ENCODE measurements at places on chromosomes 16 and 17.

- DNase-seq, result no peak
Measured at GRCh38 chr16:49355933-49356665, 17.5 kb upstream of the C16orf78 start.

- DNase-seq, result no peak
Measured at GRCh38 chr16:57645691-57646387, 17.4 kb downstream of the ADGRG1 start.

DNA sequence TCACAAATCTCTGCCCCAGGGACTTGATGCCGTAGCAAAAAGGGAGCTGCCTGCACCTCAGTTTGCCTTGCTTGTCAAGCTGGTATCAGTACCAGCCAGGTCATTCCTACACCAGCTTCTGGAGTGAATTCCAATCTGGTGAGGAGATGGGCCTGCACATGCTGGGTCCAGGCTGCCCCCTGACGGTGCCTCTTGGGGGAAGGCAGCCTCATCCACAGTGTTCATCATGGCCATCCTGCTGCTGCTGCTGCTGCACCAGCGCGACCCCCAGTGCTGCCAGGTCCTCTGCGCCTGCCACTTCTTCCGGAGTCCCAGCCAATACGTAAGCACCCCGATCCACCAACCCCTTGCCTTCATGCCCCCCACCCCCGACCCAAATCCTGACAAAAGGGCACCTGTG is 8.3 kb downstream of the MRPL27 start:
- no peak for DNase-seq

DNA sequence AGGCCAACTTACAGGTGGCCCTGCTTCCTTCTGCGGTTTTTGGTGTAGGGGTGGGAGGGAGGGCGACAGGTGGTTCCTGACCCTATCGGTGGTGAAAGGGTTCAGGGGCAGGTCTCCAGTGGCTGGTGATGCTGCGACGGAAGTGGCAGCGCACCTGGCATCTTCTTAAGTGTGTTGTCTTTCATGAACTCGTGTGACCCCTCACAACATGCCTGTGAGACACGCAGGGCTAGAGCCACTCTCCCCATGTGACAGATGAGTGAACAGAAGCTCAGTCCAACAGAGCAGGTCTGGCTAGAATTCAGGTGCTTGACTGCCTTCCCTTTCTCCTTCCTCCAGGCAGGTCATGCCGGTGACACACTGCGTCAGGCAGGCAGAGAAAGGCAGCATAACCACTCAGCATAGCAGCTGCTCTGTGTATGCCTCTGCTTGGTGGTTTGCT is 8.0 kb downstream of the TNFAIP1 start:
- DNase-seq, result no peak

DNA sequence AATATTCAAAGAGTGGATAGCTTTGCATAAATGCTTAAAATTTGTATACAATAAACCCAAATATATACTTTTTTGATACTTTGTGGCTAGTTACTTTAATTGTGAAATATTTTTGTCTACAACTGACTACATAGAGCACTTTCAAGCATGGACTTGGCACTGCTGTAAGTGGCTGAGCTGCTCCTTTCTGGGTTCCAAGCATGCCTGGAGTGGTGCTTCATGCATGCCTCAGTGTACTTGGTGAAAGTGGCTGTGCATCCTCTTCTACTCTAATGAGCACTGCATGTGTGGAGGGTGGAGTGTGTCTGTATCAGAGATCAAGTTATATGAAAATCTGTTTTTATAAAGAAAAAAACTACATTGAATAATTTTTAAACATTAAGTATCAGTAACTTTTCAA is 94.1 kb downstream of the OMG start:
- DNase-seq, result no peak

- no peak for DNase-seq
Measured at GRCh38 chr17:58275417-58275816, 5.3 kb downstream of the MPO start.

- DNase-seq, result no peak
Measured at GRCh38 chr16:57889960-57890751, 80.8 kb downstream of the CNGB1 start.

- no peak for DNase-seq
Measured at GRCh38 chr17:61232871-61233270, 166.8 kb upstream of the TBX2 start.

DNA sequence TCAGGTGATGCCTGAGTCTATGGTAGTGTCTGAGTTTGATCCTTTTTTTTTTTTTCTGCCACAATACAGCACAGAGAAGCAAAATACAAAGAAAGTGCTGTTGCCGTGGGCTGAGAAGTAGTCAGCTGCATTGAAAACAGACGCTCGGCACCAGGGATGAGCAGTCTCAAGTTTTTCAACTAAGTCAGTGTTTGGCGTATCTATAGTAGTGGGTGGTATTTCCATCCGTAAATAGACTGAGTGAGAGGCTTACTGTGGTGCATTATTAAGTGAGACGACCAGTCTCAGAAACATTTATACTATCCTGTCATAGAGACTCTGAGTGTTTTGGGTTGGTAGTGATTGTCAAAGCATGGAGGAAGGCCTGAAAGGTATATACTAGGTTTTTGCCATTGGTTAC is 221.3 kb downstream of the SNX29 start:
- no peak for DNase-seq

DNA sequence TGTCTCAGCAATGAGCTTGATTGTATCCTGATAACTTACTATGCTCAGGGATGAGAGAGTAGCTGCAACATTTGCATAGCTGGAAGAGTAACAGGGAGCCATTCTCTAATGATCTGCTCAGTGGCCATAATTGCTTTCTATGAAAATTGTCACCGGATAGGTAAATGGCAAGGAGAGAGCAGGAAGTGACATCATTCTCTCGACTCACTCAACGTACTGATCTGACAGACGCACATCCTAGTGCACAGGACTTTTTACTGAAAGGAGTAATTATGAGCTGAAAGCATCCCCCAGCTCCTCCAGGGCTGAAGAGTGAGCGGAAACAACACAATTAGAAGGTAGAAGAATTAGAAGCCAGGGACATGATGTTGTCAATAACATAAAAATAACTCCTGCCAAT is 71.8 kb downstream of the IRX5 start:
- no peak for DNase-seq

DNA sequence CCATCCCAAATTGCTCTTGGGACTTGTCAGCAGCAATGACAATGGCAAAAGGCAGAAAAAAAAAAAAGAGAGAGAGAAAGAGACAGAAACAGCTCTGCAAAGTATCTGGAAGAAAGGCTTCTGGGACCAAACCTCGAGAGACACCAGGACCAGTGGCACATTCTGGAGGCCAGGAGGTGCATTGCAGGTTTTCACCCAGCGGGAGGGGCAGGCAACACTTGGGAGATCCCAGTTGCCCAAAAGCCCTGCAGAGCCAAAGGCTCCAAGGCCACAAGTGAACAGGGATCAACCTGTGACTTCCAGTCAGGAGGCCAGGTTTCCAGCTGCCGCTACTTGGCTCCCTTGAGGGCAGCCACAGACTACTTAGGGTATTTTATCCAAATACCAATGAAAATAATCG is 110.8 kb upstream of the CDH5 start:
- no peak for DNase-seq

GRCh38 chr17:73947281-73947965 is 256.1 kb upstream of the RPL38 start:
- DNase-seq, result no peak

DNA sequence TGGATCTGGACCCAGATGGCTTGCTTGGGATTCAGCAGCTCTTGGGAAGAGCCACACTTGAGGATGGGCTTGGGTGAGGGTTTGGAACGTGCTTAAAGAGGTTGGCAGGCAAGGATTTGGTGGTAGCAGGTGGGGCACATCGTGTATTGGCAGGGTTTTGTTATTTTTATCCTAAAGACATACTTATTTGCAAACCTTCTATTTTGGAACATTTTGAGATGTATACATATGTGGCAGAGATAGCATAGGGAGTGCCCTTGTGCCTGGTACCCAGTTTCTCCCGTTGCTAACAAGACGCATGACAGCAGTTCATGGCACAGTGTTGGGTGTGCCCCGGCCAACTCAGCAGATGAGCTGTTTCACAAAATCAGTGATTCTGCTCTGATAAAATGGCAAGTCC is 9.1 kb downstream of the BANP start:
- DNase-seq, result no peak

GRCh38 chr16:1953734-1954133 is 755 bp downstream of the RPL3L start:
- DNase-seq, result no peak

DNA sequence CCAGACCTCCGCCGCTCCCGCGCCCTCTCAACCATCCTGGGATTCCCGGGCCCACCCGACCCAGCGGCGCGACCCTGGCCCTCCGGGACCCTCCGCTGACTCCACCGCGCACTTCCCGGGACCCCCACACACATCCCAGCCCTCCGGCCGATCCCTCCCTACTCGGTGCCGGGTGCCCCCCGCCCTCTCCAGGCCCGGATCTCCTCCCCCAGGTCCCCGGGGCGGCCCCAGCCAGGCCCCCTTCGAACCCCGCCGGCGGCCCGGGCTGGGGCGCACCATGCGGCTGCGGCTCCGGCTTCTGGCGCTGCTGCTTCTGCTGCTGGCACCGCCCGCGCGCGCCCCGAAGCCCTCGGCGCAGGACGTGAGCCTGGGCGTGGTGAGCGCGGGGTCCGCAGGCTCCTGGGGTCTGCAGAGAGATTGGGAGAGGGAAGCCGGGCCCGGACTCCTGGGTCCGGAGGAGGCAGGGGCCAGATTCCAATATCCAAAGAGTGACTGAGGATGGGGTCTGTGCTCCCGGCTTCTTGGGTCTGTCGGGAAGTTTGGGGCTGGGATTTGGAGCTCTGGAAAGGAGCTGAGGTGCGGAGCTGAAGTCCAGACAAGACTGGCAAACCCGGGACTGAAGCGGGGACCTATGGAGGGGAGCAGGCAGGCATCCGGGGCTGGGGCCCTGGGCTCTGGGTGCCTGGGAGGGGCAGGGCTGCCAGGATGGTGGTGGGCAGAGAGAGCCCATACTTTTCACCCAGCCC is 453 bp downstream of the MMP25 start:
- no peak for DNase-seq

- DNase-seq, result no peak
Measured at GRCh38 chr17:42120161-42120769, 902 bp downstream of the KAT2A start.

DNA sequence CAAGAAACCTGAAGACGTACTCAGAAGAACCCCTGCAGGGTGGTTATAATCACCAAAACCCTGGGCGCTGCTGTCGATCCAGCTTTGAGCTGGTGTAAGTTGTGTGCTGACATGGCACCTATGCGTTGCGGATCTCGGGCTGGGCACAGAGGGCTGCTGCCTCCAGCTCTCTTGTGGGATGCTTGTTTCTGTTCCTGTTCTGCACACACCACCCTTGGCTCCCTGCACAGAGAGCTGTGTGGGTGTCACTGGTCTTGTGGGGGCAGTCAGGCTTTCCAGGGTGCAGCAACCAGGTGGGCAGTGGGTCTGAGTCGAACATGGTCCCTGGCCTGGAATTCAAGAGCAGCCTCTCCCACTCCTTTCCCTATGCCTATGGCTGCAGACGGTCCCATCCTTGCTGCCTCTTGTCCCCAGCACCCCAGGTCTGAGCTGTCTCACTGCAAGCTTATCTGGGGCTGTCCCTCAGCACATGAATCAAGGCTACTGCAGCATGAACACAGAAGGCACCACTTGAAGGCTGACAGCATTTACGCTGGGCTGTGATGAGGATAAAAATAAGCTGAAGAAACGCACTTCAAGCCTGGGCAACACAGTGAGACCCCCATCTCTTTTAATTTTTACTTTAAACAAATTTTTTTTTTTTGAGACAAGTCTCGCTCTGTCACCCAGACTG is 20.1 kb downstream of the ZNF276 start:
- DNase-seq, result no peak

- DNase-seq, result no peak
Measured at GRCh38 chr16:30559690-30560089, 1.5 kb upstream of the ZNF764 start.

GRCh38 chr16:10949424-10949970 is 5.1 kb downstream of the CLEC16A start:
- DNase-seq, result no peak

- no peak for DNase-seq
Measured at GRCh38 chr16:24036038-24036543, 200.3 kb downstream of the PRKCB start.

DNA sequence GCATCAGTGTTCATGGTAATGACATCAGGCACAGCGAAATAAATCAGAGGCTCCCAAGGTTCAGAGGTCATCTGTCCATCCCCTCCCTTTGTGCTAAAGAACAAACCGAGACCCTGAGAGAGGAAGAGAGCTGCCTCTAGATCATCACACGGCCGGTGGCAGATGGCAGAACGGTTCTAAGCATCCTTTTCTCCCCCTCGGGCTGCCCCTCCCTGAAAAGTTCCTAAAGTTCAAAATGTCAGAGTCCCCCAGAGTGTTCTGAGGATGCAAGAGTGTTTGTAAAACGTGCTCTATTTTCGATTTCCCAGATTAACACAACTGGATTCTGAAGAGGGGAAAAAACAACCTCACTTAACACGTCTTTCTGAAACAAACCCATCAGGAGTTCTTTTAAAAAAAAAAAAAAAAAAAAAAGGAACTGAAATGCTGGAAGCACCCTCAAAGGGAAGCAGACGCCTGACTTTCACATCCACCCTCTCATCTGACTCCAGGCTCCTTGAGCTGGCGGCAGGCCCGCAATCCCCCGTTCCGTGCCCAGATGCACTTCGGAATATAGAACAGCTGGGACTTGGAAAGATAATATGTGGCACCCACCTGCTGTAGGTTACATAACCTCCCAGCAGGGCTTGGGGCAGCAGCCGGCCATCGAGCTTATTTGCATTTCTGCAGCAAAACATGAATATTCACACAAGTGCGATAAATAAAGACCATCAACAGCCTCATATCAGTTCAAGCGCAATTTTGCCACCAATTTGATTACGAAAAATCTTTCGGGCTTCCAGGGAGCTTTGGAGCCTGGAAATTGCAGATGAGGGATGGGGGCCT is 115.5 kb upstream of the SMURF2 start:
- DNase-seq, result no peak

- DNase-seq, result no peak
Measured at GRCh38 chr17:18184143-18185031, 759 bp downstream of the ALKBH5 start.

GRCh38 chr17:78381601-78382232 is 3.3 kb downstream of the PGS1 start:
- DNase-seq, result no peak

GRCh38 chr17:61326330-61326729 is 73.3 kb upstream of the TBX2 start:
- no peak for DNase-seq

DNA sequence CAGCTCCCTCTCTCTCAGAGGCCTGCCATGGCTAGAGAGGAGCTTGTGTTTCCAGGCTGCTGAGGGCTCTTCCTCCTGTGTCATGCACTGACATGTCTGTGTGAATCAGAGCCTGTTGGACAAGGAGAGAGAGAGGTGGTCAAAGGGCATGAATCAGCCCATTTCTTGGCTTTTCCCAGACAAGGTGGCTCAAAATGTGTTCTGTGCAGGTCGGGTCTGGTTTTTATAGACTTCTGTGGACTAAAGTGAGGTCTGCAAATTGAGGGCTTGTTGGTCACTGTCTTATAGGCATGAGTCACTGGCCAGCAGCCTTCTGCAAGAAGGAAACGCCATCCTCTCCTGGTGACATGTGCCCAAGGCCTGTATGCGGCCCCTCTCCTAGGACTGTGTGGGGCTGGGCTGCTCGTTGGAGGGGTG is 97.9 kb downstream of the FOXL1 start:
- DNase-seq, result no peak

All from HS-5 (cell line).